ENCODE measurements at places on chromosomes 4 and X.

DNA sequence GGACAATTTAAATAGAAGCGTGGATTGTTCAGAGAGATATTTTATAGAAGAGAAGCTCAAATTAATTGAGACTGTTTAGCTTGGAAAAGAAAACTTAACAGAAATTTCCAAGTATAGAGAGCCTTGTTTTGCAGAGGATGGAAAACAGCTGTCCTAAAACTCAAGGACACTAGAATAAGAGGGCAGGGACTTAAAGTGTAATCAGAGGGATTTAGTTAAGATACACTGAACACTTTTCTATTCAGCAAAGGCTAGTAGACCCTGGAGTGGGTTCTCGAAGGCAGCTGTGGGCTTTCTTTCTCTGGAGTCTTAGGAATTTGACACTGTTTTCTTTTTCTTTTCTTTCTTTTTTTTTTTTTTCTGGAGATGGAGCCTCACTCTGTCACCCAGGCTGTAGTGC is 92.7 kb upstream of the ARX start:
- no peak for DNase-seq

DNA sequence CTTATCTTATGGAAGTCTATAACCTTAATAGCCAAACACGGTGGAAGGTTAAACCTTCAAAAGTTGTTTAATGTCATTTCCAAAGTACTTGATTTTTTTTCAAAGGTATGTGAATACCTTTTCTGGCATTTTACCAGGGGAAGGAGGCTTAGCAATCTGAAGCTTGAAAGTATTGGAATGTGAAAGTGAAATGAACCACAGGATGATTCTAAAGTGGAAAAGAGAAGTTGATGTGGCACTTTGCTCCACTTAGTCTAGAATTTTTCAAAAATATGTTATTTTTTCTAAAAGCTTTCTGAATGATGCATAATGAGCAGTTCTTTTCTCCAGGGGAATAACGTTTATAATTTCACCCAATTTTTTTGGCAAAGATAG is 19.2 kb downstream of the PI4K2B start:
- no peak for DNase-seq

GRCh38 chr4:97106161-97106560 is 1037.1 kb downstream of the STPG2 start:
- DNase-seq, result no peak

DNA sequence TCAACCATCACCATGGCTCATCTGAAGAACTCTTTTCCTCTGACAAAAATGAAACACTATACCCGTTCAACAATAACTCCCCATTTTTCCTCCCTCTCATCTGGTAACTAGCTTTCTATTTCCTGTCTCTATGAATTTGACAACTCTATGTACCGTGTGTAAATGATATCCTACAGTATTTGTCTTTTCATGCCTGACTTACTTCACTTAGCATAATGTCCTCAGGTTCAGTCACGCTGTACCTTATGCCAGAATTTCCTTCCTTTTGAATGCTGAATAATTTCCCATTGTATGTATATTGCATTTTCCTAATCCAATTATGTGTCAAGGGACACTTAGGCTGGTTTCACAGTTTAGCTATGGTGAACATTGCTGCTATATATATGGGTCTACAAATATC is 18.2 kb downstream of the MAGEA9 start:
- no peak for DNase-seq

GRCh38 chrX:25079020-25079419 is 63.3 kb upstream of the ARX start:
- DNase-seq, result no peak

DNA sequence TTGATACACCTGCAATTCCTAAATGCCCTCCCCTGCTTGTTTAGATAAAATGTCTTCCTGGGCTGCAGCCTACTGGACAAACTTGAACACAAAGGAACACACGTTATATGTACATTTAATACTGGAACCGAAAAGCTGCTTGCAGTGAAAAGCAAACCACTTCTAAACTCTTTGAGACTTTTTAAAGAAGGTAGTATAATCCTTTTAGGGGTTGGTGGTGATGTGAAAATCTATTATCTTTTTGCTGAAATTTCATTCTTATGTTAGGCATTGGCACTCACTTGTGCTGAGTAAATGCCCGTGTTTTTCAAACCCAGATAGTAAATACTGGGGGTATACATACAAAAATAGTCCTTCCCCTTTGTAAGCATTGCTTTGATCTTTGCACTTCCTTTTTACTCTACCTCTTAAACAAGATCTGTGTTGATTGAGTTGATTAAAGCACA is 2.2 kb downstream of the NFKB1 start:
- DNase-seq, result no peak

- no peak for DNase-seq
Observed at GRCh38 chr4:7347981-7348380, 86.7 kb downstream of the PSAPL1 start.

DNA sequence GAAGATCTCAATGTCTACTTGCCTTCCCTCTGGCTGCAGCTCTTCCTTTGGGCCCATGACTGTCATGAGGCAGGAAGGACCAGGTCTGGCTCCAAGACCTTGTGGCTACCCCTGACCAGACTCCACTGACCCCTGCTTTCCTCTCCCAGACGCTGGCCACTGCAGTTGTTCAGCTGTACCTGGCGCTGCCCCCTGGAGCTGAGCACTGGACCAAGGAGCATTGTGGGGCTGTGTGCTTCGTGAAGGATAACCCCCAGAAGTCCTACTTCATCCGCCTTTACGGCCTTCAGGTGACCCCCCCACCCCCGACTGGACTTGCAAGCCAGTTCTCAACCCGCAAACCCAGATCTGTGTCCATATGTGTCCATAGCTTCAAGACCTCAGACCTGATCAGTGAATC is 535 bp downstream of the WAS start:
- no peak for DNase-seq

DNA sequence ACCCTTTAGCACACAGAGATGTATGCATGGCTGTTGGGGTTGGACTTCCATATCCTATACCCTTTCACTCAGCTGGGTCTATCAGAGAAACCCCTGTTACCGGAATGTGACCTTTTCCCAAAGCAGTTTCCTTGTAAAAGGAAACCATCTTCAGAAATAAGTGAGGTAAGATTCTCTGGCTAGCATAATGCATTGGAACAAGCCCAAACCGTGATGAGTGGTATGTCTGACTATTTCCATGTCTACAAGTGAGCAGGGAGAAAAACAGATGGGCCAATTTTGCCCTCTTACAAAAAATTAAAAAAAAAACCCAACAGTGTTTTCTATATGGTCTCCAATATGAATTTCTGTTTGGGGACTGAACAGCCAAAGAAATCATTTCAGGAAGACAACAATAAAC is 283.9 kb downstream of the SMARCA1 start:
- no peak for DNase-seq

DNA sequence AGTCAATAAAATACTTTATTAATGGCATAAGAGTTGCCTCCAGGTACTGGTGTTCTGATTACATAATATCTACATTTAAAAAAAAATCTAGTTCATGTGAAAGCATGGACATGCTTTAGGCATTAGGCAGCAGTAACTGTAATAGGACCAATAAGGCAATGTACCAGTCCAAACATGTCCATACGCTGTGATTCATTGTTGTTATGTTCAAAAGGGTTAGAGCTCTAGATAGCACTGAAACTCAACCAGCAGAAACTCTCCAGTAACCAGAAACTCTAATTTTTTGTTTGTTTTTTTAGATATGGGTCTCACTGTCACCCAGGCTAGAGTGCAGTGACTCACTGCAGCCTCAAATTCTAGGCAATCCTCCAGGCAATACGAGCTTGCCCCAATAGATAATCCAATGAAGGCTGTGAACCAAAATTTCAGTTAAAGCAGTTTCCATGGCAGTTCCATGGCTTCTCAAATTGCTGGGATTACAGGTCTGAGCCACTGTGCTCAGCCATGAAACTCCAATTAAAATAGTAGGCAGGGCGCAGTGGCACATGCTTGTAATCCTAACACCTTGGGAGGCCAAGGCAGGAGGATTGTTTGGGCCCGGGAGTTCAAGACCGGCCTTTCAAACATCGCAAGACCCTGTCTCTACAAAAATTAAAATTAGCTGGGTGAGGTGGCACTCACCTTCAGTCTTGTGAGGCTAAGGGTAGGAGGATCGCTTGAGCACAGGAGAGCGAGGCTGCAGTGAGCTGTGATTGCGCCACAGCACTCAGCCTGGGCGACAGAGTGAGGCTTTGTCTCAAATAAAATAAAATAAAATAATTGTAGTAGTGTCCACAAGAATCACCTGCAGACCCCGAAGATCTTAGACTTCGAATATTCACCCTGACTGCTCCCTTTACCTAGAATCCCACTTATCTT is 36.3 kb downstream of the MGARP start:
- DNase-seq, result peak; percentile 84

DNA sequence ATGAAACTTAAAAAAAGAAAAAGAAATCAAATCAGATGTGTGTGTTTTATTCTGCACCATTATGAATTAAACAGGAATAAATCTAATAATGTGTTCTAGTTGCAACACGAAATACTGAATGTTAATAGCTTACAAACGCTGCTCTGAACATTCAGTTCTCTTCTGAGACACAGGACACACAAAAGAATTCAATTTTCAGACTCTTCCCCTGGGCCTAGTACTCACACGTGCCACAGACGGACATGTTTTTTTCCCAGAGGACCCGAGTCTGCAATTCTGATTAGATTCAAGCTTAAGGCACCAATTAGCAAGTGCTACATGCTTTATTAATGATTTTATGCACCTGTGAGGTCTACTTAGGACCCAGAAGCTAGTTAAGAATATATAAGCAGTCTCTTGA is 20.5 kb downstream of the C4orf54 start:
- no peak for DNase-seq

GRCh38 chrX:12999422-12999821 is 24.5 kb downstream of the TMSB4X start:
- no peak for DNase-seq

- DNase-seq, result no peak
Observed at GRCh38 chrX:122863067-122863466, 321.0 kb upstream of the GRIA3 start.

GRCh38 chr4:26822546-26822945 is 38.1 kb upstream of the STIM2 start:
- no peak for DNase-seq

GRCh38 chr4:119525005-119525749 is 103.4 kb downstream of the PDE5A start:
- no peak for DNase-seq

DNA sequence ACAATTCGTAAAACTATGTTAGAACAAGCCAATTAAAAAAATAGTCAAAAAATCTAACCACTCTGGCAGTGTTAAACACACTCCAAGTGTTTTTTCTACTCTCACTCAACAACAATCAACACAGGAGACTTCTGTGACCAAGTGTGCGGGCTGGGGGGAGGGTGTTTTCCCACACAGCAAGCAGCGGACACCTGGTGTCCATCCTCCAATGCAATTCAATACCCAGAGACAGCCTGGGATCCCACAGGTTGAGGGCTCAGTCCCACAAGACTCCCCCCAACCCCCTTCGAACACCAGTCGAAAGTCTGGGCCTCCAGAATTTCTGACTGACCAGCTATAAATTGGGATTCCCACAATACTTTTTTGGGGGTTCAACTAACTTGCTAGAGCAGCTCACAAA is 8.3 kb upstream of the PIM2 start:
- DNase-seq, result no peak

- DNase-seq, result peak; percentile 45
Observed at GRCh38 chr4:7803992-7804755, 135.5 kb downstream of the AFAP1 start.

DNA sequence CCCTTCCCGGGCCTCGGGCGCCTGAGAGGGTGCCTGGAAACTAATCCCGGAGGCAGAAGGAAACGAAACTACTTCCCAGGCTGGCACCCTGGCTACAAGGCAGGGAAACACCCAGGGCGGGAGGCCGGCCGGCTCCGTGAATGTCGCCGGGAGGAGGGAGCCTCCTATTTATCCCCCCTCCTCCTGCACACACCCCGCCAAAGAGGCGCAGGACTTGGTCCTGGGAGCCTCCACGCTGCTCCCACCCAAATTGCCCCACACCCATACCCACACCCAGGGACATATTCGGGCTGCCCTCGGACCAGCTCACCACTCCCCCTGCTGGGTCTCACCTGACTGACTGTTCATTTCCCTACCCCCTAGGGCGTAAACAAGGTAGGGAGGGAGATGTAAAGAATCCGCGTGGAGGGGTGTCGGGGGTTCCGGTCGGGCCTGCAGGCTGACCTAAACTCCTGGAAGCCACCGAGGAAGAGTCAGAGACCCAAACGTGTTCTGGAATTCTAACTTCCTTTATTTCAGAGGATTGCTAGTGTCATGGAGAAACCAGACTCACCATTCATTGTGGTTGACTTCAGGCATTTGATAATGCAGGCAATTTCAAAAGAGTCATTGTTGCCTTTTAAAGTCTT is at the start of gene BTC:
BTC (minus strand) TSS at position 142 of the 629 bp plus-strand sequence. CDS start 198 bp downstream, outside the sequence.
- DNase-seq, result no peak

- no peak for DNase-seq
Observed at GRCh38 chrX:10007621-10008020, 40.5 kb downstream of the CLDN34 start.

DNA sequence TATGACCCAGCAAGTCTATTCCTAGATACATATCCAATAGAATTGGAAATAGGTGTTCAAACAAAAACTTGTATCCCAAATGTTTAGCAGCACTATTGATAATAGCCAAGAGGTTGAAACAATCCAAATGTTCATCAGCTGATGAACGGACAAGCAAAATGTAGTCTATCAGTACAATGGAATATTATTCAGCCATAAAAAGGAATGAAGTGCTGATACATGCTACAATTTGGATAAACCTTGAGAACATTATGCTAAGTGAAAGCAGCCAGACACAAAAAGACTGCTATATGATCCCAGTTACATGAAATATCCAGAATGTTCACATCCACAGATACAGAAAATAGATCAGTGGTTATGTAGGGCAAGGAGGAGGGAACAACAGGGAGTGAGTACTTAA is 50.1 kb downstream of the PLAC1 start:
- DNase-seq, result no peak

DNA sequence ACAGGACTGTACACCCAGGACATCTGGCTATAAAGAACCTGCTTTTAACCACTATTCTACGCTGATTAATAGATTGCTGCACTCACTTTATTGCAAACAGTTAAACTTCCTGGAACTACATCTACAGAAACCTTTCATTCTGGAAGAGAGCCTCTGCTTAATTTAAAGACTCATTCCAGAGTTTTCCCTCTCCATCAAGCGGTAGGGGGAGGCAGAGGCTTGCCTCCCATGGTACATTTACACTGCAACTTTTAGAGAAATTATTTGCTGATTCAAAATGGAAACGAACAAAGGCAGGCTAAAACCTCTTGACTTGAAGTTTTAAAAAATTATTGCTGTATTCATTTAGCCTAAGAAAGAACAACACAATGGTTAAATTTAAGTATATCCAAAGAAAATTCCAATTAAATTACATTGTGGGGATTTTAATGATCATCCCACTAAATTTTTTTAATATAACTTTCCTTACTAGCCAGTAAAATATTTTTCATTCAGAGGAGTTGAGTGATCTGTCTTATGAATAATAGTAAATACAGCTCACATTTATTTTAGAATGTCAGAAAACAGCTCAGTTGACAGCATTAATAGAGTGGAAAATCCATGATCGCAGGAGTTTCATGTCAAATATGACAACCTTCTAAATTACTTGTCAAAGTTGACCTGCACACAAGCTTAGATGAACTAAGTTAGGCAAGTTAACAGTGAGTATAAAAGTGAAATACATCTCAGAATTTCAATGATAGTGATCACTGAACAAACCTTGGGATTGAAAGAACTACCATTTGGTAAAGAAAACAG is 46.3 kb upstream of the PCDH10 start:
- no peak for DNase-seq

- DNase-seq, result no peak
Observed at GRCh38 chr4:184386271-184386781, 88.0 kb downstream of the IRF2 start.

All from amniotic stem cell (primary cell).